CMK (cell line): ENCODE measurements at places on chromosomes 4 and X.

GRCh38 chr4:32022071-32022470, 1301.9 kb downstream of the PCDH7 start:
- DNase-seq = no peak

DNA sequence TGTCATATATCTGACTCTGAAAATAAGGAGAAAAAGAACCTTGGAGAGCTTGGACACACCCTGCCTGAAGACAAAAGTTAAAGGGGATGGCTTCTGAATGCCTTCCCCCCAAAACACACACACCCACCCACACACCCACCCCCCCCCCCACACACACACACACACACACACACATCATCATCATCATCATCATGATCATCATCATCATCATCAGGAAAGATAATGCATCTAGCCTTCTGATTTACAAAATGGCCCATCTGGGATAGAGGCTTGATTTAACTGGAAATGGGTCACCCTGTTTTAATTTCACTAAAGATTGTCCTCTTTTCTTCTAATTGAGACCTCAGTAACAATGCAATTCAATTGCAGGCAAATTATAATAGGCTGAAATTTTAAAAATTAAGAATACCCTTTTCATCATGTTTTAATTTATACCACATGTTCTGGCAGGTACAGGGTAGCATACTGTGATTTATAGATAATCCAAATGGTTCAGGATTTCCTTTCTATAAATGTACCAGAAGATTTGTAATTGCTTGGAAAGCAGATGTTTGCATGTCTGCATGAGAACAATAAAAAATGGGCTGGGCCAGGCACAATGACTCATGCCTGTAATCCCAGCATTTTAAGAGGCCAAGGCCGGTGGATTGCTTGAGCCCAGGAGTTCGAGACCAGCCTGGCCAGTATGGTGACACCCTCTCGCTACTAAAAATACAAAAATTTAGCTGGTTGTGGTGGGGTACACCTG, 56.5 kb downstream of the TRIM2 start:
- DNase-seq = no peak

- no peak for DNase-seq
Observed at GRCh38 chr4:14000091-14000814, 372.7 kb upstream of the BOD1L1 start.

DNA sequence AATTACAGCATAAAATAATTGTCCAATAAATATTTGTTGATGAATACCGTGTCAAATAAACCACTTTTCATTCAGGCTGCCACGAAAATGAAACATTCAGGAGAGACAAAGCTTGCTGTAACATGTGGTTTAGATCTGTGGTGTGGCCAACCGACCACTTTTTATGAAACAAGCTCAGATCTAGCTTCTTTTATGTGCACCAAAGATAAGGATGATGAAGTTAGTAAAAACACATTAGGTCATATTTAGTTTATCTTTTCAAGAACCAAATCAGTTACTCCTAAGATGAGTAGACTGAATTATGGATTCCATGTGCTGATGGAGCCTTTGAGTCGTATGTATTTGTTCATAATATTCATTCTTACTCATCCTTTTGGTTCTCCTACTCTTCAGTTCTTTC, 35.8 kb downstream of the STOX2 start:
- DNase-seq = peak; percentile 27

DNA sequence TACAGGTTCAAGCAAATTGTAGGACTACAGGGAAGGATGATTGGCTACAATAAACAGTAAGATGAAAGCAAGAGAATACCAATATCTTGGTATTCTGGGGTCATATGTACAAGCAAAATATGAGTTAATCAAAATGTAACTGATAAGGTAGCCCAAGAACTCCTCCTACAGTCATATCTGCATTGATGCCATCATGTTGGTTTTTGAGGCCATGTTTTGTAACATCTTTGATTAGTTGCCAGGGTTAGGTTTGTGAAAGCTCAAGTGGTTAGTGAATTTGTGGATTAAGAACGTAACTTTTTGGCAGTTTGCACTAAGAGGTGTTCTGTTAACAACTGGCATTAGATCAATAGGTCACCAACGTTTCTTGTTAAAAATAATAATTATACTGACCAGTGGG, 59.6 kb downstream of the USP9X start:
- no peak for DNase-seq

GRCh38 chr4:122854447-122855352, 28.1 kb downstream of the FGF2 start:
- DNase-seq = no peak

DNA sequence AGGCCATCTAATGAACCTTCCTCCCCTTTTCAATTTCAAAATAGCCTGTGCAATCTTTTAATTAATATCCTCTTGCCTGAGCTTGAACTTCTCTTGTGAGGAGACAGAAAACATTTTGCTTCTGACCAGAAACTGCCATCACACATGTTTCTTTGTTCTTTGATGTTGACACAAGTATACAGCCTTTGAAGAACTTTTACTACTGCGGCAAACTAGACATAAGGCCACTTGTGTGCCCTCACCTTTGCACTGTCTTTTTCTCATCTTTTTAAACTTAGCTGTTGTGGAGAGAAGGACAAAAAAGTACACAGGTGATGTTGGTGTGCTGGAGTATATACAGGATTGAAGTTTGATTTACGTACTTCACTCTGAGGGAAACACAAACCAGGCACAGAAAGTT, 116.3 kb upstream of the C1GALT1C1 start:
- DNase-seq = no peak

DNA sequence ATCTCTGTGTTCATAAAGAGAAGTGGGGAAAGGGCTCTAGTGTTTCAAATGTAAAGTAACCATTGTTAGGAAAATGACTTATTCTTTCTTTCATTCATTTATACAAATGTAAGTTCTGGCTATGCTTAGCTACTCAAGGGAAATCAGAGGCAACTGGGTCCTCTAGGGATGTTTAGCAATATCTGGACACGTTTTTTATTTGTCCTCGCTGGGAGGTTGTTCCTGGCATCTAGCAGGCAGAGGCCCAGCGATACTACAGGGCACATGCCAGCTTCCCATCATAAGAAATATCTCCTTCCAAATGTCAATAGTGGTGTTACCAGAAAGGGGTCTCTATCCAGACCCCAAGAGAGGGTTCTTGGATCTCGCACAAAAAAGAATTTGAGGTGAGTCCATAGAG, 150.0 kb downstream of the VCX3A start:
- DNase-seq = no peak

DNA sequence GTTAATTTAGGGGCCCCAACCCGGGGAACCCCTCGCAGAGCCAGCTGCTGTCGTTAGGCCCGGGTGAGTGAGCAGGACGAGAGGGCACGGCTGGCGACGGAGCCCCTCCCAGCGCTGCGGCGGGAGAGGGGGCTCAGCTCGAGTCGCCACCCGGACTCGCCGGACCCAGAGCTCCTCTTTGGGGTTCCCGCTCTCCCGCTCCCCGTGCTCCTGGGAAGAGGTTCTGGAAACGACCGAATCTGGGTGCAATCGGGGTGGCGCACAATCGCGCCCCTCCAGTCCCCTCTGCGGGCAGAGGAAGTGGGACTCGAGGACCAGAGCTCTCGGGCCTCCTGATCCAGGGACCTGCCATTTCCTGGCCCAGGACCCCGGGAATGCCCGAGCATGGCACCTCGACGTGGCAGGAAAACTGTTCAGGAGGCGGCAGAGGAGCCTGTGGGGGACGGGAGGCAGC, 37.3 kb upstream of the ARAF start:
- DNase-seq = no peak

GRCh38 chrX:41293269-41293668, 40.7 kb upstream of the DDX3X start:
- no peak for DNase-seq

DNA sequence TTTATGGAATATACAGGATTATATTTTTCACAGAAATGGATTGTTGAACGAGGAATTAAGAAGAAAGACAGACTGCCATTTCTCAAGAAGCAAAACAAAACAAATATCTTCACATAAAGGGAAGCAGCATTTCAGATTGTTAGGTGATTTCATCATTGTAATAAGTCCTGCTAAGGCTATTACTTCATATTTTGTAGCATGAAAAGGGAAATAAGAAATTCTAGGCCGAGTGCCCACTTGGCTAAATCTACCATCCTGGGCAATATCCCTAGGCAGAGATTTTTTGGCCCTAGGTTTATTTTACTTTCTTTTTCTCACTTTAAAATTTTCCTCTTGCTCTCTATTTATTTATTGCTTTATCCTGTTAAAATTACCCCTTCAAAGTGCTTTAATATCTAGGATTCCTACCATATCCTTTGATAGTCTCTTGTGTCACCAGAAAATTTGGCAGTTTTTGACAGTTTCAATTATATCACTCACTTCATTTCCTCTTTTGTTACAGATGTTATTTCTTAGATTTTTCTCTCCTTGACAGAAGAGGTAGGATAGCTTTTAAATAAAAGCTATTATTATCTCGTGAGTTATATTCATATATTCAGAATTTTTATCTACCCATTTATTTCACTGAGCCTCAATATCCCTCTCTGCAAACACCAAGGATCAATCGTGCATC, 142.3 kb downstream of the PDGFC start:
- DNase-seq = no peak

DNA sequence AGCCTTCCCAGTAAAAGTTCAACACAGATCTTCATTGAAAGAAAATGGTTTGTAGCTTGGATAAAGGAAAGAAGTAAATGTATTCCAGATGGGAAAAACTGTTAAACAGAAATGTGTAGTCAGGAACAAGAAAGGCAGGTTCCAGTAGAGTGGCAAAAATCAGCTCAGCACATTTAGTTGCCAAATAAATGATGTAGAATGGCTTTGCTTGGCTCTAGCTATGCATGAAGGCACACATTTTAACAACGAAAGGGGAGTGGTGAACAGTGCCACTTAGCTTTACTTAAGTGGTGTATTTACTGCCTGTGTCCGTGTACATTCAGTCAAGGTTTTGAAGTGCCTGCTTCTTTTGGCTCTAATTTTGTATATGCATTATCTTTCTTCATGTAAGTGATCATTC, 644.5 kb upstream of the ATOH1 start:
- no peak for DNase-seq

- no peak for DNase-seq
Observed at GRCh38 chr4:7160439-7160838, 31.9 kb upstream of the SORCS2 start.

DNA sequence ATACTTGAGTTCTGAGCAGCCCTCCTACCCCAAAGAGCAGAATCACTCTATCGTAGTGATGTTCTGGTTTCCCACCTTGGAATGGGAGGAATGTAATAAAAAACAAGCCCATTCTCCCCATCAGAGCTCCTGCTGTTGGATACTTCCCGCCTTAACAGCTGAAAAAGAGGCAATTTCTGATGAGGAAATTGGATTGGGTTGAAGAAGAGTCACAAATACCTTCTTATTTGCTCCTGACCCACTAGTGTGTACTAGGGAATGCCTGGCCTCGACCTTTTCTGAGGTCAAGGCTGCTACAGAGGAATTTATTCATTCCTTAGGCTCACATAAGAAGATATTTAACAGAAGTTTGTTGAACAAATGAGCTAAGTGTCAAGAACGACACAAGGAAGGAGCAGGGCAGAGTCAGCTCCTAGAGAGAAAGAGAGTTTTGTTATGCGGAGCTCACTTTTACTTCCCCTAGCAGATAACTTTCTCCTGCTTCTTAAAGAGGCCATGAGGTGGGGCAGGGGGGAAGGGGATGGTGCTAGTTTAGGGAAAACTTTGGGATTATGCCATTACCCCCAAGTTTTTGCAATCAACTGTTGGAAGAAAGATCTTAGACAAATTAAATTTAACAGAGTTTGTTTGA, 273.8 kb upstream of the CLNK start:
- DNase-seq = no peak

GRCh38 chr4:75135068-75135825, 202.3 kb downstream of the PARM1 start:
- no peak for DNase-seq

DNA sequence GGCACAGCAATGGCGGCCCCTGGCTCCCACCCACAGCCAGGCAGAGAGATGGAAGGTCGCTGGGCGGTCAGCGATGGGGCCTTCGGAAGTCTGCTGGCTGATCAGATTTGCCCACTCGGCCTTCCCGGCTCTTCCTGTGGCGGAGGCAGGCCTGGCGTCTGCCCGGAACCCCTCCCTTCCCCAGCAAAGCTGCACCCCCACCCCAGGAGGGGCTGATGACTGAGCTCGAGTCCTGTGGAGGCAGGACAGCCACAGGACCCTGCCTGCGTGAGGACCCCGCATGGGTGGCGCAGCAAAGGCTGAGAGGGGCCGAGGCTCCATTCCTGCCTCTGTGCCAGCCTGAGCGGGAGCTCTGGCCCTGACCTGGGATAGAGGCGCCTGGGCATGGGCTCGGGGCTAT, 34.8 kb downstream of the TACC3 start:
- peak; percentile 88 for DNase-seq

- DNase-seq = no peak
Observed at GRCh38 chr4:176302283-176303275, 17.2 kb upstream of the SPCS3 start.

DNA sequence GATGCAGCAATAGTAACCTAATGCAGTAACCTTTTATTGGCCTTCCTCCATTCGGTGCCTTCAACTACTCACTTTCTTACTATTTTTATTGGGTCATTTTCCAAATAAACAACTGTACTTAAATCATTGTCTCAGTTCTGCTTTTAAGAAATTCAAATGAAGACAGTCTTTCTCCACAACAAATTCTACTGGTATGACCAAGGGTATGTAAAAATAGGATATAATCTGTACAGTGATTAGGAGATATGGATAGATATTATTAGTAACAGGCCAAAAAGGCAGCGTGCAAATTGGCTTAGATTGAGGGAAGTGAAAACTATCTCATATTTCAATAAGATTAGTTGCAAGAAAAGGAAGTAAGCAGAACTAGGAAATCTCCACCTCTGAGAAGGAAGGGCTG, 177.4 kb upstream of the PPP1R2C start:
- no peak for DNase-seq

DNA sequence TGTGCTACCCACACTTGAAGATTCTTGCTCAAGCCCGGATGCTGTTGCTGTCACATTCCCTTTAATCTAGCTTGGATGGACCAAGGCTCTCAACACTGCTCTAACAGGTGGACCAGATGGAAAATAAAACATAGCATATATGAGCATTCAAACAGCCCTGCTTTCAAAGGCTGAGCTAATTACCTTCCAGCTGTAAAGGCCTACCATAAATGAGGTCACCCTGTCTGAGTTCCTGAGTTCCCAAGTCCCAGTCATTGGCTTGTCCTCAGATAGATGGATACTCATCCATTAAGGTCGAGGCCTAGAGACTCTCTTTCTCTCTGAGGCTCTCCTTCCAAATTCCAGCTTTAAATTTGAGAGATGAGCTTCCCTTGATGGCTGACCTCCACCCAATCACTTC, 147.5 kb downstream of the STOX2 start:
- DNase-seq = no peak

- DNase-seq = no peak
Observed at GRCh38 chrX:81957900-81958545, 756.1 kb downstream of the SH3BGRL start.

DNA sequence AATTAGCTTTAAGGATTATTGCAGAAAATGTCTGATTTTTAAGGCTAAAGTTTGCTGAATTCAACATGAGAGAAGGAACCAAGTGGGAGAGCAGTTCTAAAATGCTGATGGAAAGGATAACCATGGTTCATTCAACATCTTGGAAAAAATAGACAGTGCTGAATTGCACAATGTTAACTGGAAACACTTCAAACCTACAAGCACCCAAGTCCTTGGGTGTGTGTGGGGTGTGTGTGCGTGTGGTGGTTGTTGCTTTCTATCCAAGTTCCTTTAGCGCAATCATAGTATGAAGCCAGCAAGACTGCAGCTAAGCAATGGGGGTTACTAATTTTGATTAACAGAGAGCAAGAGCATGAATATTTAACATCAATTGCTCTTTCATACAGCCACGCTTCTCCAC, 29.3 kb upstream of the SCOC start:
- DNase-seq = no peak

GRCh38 chrX:84046403-84046984, 141.5 kb downstream of the RPS6KA6 start:
- peak; percentile 4 for DNase-seq
